Muscle of back (tissue), 13 donors: ENCODE measurements at places on chromosomes 3 and 15. TPM values are rescaled to one million over a fixed set of nuclear protein-coding genes. Genes with fewer than 3 reads are reported as not detected.
A peak's percentile ranks its signal among the peaks of the same experiment; 100 is the strongest.

GRCh38 chr3:34852844-34853439, 786.4 kb upstream of the ARPP21 start:
- no peak for DNase-seq

- DNase-seq: no peak
These were observed 52.8 kb downstream of the DHX30 start for GRCh38 chr3:47855461-47856383.

GRCh38 chr3:151062611-151063010, 22.9 kb upstream of the MED12L start:
- DNase-seq: peak; percentile 75

DNA sequence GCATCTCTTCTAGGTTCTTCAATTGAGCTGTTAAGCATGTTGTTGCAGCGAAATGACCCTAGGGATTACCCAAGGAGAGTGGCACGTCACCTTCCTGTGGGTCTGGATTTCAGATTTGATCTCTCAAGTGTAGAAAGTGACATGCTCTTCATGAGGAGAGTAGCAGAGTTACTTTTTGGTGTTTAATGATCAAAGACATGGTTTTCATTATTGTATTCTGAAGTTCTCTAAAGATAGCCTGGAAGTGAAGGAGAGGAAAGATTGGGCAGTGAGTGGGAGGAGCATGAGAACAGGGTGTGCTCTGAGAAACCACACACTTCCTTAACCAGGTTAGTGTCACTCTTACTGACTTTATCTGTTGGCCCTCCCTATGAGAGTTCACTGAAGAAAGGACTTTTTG, 153.6 kb downstream of the AKAP13 start:
- no peak for DNase-seq

DNA sequence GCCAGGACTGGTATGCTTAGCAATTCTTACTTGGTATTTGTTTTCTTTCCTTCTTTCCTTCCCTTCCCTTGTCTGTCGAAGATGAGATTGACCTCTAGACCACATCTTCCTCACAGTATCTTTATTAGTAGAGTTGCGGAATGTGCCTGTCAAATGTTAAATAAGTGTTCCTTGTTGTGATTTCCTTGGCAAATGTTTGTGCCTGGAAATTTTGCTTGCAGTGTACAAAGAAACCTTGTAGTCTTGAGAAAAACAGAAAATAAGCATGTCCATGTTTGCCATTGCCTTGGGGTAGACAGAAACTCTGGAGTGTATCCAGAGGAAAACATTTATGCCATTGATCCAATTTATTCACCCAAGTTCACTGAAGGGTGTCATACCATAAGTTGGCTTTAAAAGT, 79.5 kb upstream of the ZNF385D start:
- no peak for DNase-seq

- no peak for DNase-seq
These were observed 96.2 kb upstream of the KCNMB2 start for GRCh38 chr3:178440043-178440442.

SNRPN gene
- 189 TPM for polyA plus RNA-seq

LRRK1 gene
- 7.0 TPM for polyA plus RNA-seq

ITPKA gene
- polyA plus RNA-seq: 0.32 TPM

SCG5 gene
- polyA plus RNA-seq: 12.9 TPM
